ENCODE measurements at places on chromosomes 12 and 14.

DNA sequence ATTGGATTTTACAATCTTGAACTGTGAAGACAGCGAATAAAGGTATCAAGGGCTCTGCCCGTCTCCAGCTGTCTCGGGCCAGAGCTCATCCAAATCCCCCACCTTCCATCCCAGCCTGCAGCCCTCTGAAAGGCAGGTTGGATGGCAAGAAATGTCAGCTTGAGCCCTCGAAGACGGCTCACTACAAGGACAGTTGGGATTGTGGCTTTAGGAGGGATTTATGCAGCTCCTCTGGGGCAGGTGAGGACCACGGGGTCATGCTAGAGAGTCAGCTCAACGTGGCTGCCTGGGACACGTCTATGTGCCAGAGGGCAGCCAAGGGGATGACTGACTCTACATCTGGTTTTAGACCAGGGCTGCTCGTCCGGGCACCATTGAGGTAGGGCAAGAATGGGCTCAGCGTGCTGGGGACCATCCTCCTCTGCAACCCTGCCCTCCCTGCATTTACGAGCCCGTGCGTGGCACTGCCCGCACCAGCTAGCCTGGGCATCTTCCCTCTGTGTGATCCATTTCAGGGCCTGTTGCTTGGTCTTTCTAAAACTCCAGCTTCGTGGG lies 16.2 kb downstream of the MVK start:
- no peak for DNase-seq

- DNase-seq = no peak
Observed at GRCh38 chr12:78933014-78933413, 68.4 kb downstream of the SYT1 start.

DNA sequence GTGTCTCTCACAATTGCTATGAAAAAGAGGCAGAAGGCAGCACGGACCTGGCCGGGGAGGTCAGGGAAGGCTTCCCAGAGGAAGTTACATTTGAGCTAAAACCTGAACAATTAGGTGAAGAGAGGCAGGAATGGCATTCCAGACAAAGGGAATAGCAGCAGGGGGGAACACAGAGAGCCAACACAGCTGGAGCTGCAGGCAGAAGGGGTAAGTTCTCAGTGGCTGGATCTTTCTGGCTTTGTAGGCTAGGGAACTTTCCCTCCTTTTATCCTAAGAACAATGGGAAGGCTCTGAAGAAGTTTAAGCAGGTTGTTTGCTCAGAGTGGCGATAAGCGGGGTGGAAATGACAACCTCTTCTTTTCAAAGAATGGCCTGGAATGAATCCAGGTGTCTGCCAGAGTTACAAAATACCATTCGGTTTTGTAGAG lies 100.0 kb downstream of the PRIMA1 start:
- DNase-seq = no peak

- no peak for DNase-seq
Observed at GRCh38 chr14:68499451-68499850, 293.4 kb downstream of the ZFP36L1 start.

GRCh38 chr14:58722441-58722840 lies 84.7 kb downstream of the DACT1 start:
- no peak for DNase-seq

DNA sequence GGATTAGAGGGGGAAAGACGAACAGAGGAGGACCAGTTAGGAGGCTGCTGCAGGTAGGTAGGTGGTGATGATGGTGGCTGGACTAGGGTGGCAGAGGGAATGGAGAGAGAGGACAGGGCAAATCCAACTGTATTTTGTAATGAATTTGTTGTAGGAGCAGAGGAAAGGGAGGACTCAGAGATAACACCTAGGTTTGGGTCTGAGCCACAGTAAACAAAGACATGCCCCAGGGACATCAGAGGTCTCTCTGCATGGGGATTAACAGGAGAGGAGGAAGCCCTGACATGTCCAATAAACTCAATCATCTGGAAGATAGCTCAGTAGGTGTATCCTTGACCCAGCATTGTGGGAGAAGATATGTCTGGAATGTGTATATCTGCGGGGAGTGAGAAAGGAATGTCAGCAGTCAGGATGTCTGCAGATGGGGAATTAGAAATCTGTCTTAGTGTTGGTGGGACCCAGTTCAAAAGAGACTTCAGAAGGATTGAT lies 4.7 kb upstream of the SLC48A1 start:
- DNase-seq = no peak

DNA sequence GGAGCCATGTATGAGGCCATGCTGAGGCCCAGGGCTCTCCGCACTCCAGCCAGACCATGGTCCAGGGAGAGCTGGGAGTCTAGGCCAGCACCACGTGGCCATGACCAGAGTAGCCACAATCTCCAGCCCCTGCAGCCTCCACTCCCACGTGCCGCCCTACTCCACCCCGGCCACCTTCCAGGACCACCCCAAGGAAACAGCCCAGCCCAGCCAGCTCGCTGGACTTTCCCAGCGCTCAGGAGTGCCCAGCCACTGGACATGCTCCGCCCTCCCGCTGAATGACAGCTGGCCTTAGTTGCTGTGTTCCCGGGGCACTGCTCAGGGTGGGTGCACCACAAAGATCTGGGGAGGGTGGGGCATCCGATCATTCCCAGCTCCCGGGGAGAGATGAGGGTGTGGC lies 2.1 kb upstream of the C14orf180 start:
- DNase-seq = no peak

DNA sequence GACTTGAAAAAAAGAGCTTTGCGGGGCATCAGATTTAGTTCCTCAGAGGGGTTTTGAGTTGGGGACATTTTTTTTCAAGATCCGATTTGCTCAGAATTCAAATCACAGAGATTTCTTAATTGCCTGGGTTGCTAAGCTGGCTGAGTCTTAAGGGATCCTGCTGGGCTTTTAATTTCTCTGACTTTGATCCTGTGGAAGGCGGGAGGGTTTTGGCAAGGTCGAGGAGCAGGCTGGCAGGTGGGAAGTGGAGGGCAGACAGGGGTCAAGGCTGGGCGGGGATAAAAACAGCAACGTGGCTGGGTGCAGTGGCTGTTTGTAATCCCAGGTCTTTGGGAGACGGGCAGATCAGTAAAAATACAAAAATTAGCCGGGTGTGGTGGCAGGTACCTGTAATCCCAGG lies 33.5 kb upstream of the CCDC63 start:
- DNase-seq = no peak

- no peak for DNase-seq
Observed at GRCh38 chr12:22798116-22798515, 173.1 kb downstream of the ETNK1 start.

DNA sequence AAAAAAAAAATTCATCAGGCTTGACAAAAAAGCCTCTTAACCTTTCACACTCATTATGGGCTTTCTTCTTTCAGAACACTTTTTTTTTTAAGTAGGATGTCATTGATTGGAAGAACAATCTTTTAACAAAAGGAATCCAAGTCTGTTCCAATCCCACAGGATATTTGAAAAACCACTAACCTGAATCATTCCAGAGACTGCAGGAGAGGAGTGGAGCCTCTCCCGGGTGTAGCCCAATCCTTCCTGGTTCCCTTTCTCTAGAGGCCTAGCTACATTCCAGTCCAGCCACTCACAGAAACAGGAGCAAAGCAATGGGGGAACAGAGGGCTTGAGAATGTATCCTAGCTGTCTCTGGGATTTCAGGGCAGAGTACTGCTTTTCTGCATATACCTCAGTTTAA lies 4.3 kb downstream of the MFAP5 start:
- DNase-seq = no peak
